ENCODE measurements at places on chromosomes 4 and X.

- no peak for DNase-seq
Measured at GRCh38 chr4:85084371-85085094, 118.0 kb upstream of the WDFY3 start.

DNA sequence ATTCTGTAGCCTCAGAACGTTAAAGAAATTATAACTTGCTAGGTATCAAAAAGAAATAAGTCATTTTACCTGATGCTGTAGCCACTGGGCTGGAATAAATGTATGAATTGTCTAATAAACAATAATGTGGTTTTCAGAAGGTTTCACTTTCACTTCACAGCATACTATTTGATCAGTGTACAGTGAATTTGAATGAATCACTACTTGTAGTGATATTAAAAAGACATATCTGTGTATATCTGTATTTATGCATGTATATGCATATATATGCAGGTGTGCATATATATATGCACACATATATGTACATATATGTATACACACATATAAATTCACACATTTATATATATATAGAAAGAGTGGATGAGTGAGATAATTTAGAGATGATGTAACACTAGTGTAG, 440.0 kb upstream of the PCDH10 start:
- no peak for DNase-seq

- DNase-seq = no peak
Measured at GRCh38 chr4:75634951-75635350, 4.6 kb upstream of the CDKL2 start.

DNA sequence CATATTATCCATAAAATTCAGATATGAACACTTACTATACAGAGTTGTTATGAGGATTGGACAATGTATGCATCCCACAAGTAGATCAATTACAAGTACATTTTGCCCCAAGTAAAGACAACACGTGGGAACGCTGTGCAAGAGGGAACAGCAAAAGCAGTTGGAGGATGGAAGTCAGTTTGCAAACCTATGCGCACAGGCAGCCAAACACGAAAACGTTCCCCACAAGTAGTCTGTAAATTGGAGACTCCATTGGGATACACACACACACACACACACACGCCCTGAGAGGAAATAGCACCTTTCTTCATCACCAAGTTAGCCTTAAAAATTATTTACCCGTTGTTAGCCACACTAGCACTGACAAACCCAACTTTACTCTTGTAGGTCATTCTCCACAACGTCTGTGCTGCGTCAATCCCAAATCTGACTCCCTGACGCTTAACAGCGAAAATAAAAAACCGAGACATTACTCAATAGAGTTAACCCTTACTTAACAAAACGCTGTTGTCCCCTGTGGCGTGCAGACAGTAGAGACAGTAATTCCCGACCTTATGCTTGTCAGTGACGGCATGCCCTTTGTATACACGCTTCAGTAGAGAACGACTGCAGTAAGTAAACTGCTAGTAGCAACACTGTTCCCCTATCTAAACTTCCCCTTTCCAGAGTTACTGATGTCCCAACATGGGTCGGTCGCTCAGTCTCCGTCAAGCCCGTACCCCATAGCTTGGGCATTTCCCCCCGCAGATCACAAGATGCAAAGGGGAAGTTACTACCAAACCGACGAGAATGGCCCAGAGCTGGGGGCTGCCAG, 730 bp downstream of the MANBA start:
- peak; percentile 69 for DNase-seq

- peak; percentile 81 for DNase-seq
Measured at GRCh38 chr4:186191200-186192065, at the start of gene CYP4V2. Gene CYP4V2 (plus strand): TSS chr4:186191567. CDS start chr4:186191824, 257 bp downstream.

GRCh38 chr4:14149176-14150053, 521.9 kb upstream of the BOD1L1 start:
- DNase-seq = no peak

- DNase-seq = no peak
Measured at GRCh38 chrX:138683600-138683999, 27.9 kb downstream of the FGF13 start.

GRCh38 chrX:110435196-110435595, 76.5 kb downstream of the RTL9 start:
- no peak for DNase-seq

GRCh38 chr4:26930964-26931363, 70.3 kb downstream of the STIM2 start:
- DNase-seq = no peak

All from left forelimb (tissue), 1 donor.